ENCODE measurements at places on chromosomes 16 and 17.

- no peak for DNase-seq
Measured at GRCh38 chr16:87358250-87358649, 25.3 kb downstream of the FBXO31 start.

- DNase-seq, result no peak
Measured at GRCh38 chr16:89090182-89090630, 3.4 kb upstream of the ACSF3 start.

DNA sequence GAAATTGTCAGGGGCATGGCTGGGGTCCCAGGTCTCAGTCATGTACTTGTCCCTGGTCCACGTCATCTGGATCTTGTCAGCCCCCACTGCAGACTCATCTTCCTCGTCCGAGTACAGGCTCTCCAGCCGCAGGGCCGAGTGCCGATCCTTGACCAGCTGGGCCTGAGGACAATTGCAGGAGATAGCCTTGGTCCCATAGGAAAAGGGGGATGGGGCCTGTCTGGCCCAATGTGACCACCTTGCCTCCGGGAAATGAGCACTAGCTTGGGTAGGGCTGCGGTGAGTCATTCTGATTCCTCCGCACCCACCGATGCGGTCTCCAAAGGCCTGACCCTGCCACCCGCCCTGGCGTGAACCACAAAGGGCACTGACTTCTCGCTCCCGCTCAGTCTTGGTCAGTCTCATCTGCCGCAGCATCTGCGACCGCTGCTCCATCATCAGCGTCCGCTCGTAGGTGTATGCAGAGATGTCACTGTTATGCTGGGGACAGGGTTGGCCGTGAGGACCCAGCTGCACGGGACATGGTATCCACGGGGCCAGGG lies 1.5 kb upstream of the LCAT start:
- no peak for DNase-seq

- no peak for DNase-seq
Measured at GRCh38 chr16:87003414-87003755, 313.8 kb downstream of the C16orf95 start.

GRCh38 chr16:14559809-14560241 lies 70.2 kb downstream of the PARN start:
- DNase-seq, result no peak

Data from immature natural killer cell (primary cell).